ENCODE measurements at places on chromosomes 7 and 10.

GRCh38 chr7:113774182-113774807 lies 144.5 kb downstream of the PPP1R3A start:
- DNase-seq: no peak

DNA sequence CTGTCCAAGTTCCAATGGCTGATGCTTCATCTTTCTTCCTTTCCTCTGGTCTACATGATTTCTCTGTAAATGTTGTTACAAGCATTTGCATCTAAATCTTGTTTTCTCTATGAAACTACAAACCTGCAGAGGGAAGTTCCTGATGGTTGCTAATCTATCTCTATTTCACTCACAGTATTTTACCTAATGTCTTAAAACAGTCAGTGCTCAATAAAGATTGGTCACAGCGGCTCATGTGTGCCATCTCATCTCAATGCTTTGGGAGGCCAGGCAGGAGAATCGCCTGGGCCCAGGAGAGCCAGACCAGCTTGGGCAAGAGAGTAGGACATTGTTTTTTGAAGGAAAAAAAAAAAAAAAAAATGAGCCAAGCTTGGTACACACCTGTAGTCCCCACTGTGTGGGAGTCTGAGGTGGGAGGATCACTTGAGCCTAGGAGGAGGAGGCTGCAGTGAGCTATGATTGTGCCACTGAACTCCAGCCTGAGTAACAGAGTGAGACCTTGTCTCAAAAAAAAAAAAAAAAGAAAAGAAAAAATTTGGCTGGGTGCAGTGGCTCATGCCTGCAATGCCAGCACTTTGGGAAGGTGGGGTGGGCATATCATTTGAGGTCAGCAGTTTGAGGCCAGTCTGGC lies 71.3 kb upstream of the ARMC3 start:
- no peak for DNase-seq

- no peak for DNase-seq
Observed at GRCh38 chr7:1811850-1812508, 141.9 kb downstream of the ELFN1 start.

- DNase-seq: no peak
Observed at GRCh38 chr7:111011520-111011919, 79.4 kb upstream of the LRRN3 start.

DNA sequence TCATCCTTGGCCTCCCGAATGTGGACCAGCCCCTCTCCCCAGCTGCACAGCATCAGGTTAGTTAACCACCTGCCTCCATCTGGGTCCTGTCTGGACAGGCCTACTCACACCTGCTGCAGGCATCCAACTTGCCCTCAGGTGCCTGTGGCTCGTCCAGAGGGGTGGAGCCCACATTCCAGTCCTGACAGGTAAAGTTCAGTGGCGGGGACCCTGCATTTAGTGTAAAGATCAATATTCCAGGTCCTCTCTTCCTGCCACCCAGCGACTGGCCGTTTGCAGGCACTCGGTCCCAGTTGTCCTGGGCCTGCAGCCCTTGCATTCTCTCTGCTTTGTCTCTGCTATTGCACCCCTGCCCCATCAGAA lies 15.0 kb downstream of the HTRA1 start:
- DNase-seq: no peak

- no peak for DNase-seq
Observed at GRCh38 chr10:15313047-15313446, 58.0 kb downstream of the FAM171A1 start.

DNA sequence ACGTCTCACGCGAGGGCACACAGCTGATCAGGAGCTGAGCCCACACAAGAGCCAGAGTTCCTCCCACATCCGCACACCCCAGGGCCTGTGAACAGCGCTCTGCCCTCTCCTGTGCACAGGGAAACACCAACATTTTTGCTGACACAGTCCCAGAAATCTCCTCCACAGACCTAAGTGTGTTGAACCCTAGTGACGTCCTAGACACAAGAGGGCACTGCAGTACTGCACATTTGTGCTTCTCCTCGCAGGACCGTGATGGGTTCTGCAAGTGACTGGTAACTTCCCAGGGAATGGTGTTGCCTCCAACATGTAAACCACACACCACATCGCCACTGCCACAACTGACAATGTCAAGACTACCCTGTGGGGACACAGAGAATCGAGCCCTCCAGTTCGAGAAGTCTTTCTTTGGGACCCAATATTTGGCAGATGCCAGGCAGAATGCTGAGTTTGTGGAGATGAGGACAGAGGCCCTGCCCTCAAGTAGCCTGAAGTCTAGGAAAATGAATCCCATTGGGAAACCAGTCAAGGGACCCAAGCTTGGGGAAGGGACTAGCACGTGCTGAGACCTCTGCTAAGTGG lies 170.3 kb downstream of the PAXIP1 start:
- DNase-seq: no peak

GRCh38 chr10:43867667-43868565 lies 219.2 kb upstream of the ZNF32 start:
- DNase-seq: peak; percentile 75

- DNase-seq: peak; percentile 38
Observed at GRCh38 chr10:121900443-121901174, 27.2 kb downstream of the ATE1 start.

DNA sequence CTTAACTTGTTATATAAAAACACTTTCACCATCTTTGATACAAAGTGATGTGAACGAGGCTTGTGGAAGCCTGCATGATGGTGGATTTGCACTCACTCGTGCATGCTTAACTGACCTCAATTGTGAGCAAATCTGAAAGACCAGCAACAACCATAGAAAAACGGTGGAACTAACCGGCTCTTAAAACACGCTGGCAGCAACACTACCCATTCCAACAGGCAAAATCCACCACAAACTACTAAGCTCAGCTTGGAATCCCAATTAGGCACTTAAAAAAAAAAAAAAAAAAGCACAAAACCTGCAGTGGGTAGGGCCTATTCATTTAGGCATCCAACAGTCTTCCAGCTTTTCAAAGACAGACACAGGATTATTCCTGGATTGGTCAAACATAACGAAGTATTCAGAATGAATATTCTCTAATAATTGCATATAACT lies 1.8 kb downstream of the GDI2 start:
- DNase-seq: no peak

GRCh38 chr7:5450549-5451327 lies 27.1 kb upstream of the TNRC18 start:
- DNase-seq: no peak

Data from GM04504 (cell line).